Activated B cell treated with CpG ODN at 0.5 μM for 24 hours (primary cell): ENCODE measurements at places on chromosomes 6 and 20. TPM values are rescaled to one million over a fixed set of nuclear protein-coding genes. Genes with fewer than 3 reads are reported as not detected.
A peak's percentile ranks its signal among the peaks of the same experiment; 100 is the strongest.

GRCh38 chr6:52910091-52910490 lies 593 bp upstream of the GSTA3 start:
- H3K27ac ChIP-seq = no peak overlapping the region
- no peaks in the 10 kb centered on the region for H3K4me1 ChIP-seq
- peaks cover 4% of the 10 kb centered on the region for H3K27me3 ChIP-seq
- no peak overlapping the region for H3K4me3 ChIP-seq
- no peak for DNase-seq

GRCh38 chr20:36670665-36671357 lies 24.8 kb upstream of the SLA2 start:
- H3K27ac ChIP-seq = no peak overlapping the region
- no peaks in the 10 kb centered on the region for H3K27me3 ChIP-seq
- no peak overlapping the region for H3K4me3 ChIP-seq
- no peak for DNase-seq
- H3K36me3 ChIP-seq = peaks cover 21% of the 10 kb centered on the region
- H3K4me1 ChIP-seq = no peaks in the 10 kb centered on the region

PTGIS gene
- not detected in 2 replicates for total RNA-seq

UBE2C gene
- 2.4 and 3.3 TPM in 2 replicates for total RNA-seq

DNA sequence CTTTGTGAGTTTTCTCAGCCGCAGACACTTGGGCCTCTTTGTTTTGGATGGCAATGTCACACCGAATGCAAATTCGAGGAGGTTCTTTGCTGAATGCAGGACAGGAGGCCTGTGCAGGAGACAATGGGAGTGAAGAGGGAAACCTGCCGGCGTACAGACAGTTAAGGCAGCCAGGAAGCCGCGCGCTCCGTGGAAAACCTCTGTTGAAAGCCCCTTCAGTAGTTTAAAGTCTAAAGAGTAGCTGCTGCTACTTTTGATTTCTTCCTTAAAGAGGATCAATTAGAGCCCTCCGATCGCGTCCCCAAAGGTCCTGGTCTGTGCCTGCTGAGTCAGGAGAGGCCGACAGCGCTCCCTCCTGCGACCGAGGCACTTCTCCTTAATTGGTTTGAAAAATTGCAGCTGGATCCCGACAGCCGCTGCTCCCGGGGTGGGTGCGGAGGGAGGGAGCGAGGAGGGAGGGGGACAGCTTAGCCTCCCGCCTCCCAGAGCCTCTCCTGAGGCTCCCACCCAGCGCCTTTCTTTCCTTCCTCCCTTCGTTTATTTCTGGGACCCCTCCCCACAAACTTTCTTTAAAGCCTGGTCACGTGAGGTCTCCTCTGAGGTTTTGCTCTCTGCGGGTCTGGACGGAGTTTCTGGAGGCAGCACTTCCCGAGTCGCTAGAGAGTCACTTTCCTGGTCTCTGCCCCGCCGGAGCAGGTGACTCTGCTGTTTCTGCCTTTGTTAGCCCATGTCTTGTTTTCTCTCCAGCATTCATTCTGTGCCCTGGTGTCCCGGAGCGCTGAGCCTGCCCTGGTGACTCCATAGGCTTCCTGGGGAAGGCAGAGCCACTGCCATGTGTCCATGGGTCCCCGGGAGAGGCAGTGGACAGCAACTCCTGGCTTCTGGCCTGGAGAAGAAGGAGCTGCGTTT lies 22.3 kb upstream of the RPP40 start:
- no peak for DNase-seq
- peaks cover 8% of the 10 kb centered on the region for H3K27me3 ChIP-seq
- peaks cover 8% of the 10 kb centered on the region for H3K36me3 ChIP-seq
- H3K4me3 ChIP-seq = peak overlapping the region; percentile 78
- peaks cover 18% of the 10 kb centered on the region for H3K4me1 ChIP-seq

DNA sequence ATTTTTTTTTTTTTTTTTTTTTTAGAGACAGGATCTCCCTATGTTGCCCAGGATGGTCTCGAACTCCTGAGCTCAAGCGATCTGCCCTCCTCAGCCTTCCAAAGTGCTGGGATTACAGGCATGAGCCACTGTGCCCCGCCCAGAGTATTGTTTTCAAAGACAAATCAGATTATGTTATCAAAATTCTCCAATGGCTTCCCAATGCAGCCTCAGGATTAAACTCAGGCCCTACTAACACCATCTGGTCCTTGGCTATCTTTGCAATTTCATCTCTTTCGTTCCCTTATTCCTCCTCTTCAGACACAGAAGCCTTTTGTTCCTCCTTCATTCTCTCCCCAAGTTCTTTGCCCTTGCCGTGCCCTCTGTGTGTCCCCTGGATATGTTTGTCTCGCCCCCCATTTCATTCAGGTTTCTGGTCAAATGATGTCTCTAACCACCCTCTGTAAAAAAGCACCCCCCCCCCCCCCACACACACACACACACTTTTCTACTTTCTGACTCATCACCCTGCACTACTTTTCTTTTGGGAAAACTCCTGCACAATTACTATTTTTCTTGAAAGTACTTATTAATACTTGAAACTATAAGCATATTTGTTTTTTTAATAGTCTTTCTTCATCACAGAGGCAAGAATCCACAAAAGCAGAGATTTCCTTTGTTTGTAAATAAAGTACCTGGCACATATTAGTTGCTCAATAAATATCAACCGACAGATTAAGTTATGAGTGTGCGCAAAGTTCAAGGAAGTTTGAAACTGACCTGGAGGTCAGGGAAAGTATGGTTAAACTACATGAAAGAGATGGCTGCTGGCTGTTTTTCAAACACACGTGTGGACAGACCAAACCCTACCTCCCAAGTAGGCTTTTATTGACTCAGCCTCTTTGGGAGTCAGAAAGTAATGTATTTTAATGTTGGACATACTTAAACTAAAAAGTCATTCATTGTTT lies 16.7 kb downstream of the BTN1A1 start:
- H3K36me3 ChIP-seq = peaks cover 7% of the 10 kb centered on the region
- peaks cover 11% of the 10 kb centered on the region for H3K4me1 ChIP-seq
- no peak overlapping the region for H3K4me3 ChIP-seq
- DNase-seq = no peak

DNA sequence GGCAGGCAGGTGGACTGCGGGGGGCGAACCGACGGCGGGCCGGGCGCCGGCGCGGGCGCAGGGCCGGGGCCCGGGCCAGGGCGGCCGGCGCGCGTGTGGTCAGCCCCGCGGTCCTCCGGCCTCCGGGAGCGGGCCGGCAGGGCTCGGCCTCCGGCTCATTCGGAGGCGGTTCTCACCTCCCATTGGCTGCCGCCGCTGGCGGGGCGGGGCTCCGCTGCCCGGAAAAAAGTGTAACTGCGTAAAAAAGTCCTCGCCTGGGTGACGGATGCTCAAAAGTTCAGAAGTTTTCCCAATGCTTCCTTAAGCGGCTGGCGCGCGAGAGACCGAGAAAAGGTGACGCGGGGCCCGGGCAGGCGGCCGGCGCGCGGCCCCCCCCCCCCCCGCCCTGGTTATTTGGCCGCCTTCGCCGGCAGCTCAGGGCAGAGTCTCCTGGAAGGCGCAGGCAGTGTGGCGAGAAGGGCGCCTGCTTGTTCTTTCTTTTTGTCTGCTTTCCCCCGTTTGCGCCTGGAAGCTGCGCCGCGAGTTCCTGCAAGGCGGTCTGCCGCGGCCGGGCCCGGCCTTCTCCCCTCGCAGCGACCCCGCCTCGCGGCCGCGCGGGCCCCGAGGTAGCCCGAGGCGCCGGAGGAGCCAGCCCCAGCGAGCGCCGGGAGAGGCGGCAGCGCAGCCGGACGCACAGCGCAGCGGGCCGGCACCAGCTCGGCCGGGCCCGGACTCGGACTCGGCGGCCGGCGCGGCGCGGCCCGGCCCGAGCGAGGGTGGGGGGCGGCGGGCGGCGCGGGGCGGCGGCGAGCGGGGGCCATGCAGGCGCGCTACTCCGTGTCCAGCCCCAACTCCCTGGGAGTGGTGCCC lies at the start of gene FOXC1:
FOXC1 (plus strand) TSS at position 268 of the 849 bp plus-strand sequence; CDS start at position 799, 531 bp downstream.
- peak; percentile 57 for DNase-seq
- H3K27ac ChIP-seq = peak within 1 kb of the TSS; percentile 35
- H3K36me3 ChIP-seq = peaks cover 5% of the 10 kb centered on the region
- peaks cover 57% of the 10 kb centered on the region for H3K27me3 ChIP-seq
- H3K4me3 ChIP-seq = peak within 1 kb of the TSS; percentile 78

DNA sequence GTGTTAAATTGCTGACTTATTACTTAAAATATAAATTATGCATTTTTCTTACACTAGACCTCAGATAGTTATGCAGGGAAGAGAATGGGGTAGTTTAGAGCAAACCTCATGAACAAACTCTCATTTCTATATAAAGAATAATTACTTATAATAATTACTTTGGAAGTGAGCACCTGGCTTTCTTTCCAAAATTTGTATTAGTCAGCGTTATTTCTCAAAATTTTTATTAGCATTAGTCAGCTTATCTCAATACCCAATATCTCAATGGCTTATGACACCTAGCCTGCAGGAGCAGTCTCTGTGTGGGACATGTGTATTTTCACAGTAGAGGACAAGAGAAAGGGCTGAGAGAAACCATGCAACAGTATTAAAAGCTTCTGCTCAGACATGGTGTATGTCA lies 849.2 kb upstream of the HS3ST5 start:
- no peaks in the 10 kb centered on the region for H3K27me3 ChIP-seq
- no peaks in the 10 kb centered on the region for H3K36me3 ChIP-seq
- no peak overlapping the region for H3K27ac ChIP-seq
- DNase-seq = no peak
- no peak overlapping the region for H3K4me3 ChIP-seq

GRCh38 chr20:58020656-58021454 lies 207.6 kb downstream of the ANKRD60 start:
- H3K4me1 ChIP-seq = peaks cover 8% of the 10 kb centered on the region
- no peak overlapping the region for H3K4me3 ChIP-seq
- DNase-seq = no peak
- H3K36me3 ChIP-seq = no peaks in the 10 kb centered on the region

PTCRA gene
- total RNA-seq = not detected in 2 replicates

DNA sequence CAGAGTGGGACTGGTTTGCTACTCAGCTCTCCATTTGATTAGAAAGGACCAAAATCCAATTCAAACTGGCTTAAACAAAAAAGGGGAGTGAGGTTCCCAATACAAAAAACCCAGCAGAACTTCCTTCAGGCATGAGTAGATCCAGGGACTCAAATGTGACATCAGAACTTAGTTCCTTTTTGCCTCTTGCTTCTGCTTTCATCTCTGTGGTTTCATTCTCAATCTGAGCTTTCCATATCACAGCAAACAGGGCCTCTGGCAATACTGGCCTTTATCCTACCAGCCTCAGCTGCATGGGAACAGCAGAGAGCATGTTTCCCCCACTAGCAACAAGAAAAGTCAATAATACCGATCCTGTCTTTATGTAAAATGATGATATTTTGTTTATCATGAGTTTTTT lies 28.6 kb upstream of the PRELID3B start:
- peaks cover 20% of the 10 kb centered on the region for H3K4me1 ChIP-seq
- no peaks in the 10 kb centered on the region for H3K36me3 ChIP-seq
- H3K4me3 ChIP-seq = no peak overlapping the region
- peak overlapping the region; percentile 25 for H3K27ac ChIP-seq
- H3K27me3 ChIP-seq = peaks cover 14% of the 10 kb centered on the region

DNA sequence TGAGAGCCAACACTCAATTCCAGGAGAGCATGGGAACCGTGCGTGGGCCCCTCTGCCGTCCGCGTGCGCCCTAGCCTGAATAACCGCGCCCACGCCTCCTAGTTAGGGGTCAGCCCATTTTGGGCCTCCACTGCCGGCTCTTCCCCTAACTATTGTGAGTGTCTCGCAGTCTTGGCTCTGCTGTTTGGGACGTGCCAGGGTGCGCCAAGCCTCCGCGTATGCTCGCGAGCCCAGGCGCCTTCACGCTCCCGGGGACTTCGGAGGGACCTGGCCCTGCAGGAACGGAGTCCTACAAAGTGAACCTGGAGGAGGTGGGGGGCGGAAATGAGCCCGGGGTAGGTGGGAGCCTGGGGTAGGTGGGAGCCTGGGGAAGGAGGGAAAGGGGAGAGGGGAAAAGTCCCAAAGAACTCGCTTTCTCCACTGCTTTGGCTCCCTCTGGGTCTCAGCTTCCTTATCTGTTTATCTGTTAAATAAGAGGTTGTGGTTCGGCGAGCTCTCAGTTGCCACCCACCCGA lies 873 bp upstream of the GCM2 start:
- no peak for DNase-seq
- H3K4me1 ChIP-seq = peaks cover 24% of the 10 kb centered on the region
- peak overlapping the region; percentile 28 for H3K4me3 ChIP-seq
- H3K27me3 ChIP-seq = peaks cover 64% of the 10 kb centered on the region
- H3K27ac ChIP-seq = no peak overlapping the region
